MV-4-11 (cell line): ENCODE measurements at places on chromosomes 4 and X.

GRCh38 chr4:138894011-138894410 is 121.6 kb upstream of the NOCT start:
- no peak for DNase-seq

- no peak for DNase-seq
Observed at GRCh38 chrX:148691456-148691855, 191.0 kb downstream of the AFF2 start.

GRCh38 chr4:2831611-2832308 is 11.9 kb upstream of the ADD1 start:
- DNase-seq = no peak

DNA sequence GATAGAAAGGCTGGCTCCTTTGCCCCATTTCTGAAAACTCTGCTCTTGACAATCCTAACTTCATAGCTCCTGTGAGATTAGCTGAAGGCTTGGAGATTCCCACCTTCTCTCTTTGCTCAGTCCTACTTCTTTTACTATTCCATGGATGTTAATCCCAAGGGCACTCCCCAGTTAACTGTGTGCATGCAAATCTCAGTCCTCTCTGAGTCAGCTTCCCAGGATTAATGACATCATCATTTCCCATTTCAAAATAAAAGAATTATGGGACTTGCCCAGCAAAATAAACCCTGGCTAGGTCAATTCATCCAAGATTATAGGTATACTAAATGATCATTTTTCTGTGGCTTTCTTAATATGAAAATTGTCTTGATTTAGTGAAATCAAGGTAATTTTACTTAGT is 328.6 kb upstream of the NR3C2 start:
- no peak for DNase-seq

- DNase-seq = peak; percentile 5
Observed at GRCh38 chr4:102338405-102338804, 6.9 kb downstream of the SLC39A8 start.

GRCh38 chr4:125483278-125483677 is 168.5 kb downstream of the FAT4 start:
- no peak for DNase-seq

- no peak for DNase-seq
Observed at GRCh38 chr4:145734576-145735346, 54.8 kb downstream of the C4orf51 start.

GRCh38 chr4:115365185-115365584 is 251.8 kb upstream of the NDST4 start:
- no peak for DNase-seq

- no peak for DNase-seq
Observed at GRCh38 chrX:19702856-19703255, 184.5 kb downstream of the SH3KBP1 start.

GRCh38 chrX:69196666-69197065 is 31.4 kb upstream of the PJA1 start:
- no peak for DNase-seq

- DNase-seq = no peak
Observed at GRCh38 chr4:38113132-38113531, 152.9 kb downstream of the PTTG2 start.

DNA sequence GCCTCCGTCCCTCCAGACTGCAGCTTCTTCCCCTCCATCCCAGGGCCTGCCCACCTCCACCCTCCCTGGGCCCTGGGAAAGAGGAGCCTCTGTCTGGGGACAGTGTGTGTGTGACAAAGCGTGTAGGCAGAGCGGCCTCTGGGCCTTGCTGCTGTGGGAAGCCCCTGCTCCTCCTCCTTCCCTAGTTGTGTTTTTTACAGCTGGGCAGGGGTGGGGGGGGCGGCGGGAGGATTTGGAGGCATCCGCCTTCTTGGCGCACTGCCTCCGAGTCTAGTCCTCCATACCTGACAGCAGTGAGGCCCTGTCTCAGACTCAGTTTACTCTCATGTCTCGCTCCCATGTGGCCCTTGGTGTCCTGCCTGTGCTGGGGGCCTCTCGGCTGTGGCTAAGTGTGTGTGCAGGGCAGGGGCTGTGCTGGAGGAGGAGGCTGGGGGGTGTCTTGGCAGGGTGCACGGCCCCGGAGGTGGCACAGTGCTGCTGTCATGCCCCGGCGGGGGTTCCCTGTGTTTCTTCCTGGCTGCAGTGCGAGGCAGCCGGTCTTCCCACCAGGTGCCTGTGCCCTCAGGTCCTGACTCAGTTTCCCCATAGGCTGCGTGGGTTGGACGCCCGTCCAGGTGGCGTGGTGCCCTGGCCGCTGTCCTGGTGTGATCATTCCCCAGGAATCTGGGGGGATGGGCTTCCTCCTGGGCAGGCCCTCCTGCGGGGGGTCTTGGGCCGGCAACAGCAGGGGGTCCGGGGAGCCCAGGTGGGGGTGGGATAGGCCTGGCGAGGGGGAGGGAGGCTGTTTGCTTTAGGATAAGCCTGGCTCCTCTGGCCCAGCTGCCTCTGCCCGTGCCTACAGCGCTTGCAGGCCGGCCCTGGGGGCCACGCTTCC is 7.0 kb downstream of the FGFRL1 start:
- DNase-seq = no peak

DNA sequence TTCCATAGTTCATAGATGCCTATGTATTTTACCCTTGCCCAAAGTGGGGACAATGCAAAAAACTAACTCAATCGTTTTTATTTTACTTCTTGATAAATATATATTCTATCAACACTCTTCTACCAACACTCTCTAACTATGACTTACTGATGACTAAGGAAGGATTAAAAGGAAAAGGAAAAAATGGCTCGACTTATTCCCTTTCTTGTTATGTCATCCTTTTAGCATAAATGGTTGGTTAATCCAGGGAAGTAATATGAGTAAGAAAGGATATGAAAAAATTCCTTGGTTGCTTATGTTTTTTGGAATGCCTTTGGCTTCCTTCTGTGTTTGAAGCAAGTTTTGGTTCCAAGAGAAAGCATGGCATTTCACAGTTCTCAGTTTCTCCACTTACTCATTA is 1087.1 kb downstream of the C4orf33 start:
- DNase-seq = no peak

GRCh38 chr4:185142564-185142911 is 528 bp upstream of the SLC25A4 start:
- no peak for DNase-seq

GRCh38 chr4:107863850-107864371 is 39.2 kb downstream of the SGMS2 start:
- no peak for DNase-seq

DNA sequence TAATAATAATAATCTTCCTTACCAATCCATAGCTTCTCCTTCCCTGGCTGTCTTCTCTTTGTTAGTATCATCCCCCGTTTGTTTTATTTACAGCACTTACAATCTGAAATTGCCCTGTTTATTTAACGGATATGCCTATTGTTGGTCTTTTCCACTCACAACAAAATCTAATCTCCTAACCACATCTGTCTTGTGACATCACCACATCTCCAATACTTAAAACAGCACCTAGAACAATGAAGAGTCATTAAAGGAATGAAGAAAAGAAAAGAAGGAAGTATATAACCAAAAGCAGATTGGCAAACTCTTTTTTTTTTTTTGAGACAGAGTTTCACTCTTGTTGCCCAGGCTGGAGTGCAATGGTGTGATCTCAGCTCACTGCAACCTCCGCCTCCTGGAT is 38.7 kb upstream of the JADE1 start:
- DNase-seq = peak; percentile 77

DNA sequence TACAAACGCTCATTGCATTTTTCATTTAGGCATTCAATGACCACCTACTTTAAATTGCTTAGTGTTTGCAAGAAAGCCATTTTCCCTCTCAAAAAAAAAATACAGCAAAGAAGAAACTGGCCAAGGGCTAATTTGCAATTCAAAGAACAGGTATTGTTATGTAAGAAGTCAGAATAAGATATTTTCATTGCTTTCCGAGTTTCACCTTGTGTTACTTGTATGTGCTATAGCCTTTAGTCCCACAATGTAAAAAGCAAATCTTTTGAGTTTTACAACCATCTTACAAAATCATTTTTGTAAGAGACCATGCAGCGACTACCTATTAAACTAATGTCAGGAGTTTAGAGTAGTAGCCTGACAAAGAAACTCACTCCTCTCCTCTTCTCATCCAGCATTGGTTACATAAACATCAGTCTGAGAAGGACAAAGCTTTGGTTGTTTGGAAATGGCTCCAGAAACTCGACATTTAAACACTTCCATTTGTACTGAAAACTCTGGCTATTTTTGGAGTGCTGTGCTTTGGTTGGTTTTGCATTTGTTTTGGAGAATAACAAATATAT is 15.3 kb downstream of the TENM3 start:
- DNase-seq = no peak

- peak; percentile 86 for DNase-seq
Observed at GRCh38 chr4:121255986-121256750, 92.0 kb upstream of the TNIP3 start.

DNA sequence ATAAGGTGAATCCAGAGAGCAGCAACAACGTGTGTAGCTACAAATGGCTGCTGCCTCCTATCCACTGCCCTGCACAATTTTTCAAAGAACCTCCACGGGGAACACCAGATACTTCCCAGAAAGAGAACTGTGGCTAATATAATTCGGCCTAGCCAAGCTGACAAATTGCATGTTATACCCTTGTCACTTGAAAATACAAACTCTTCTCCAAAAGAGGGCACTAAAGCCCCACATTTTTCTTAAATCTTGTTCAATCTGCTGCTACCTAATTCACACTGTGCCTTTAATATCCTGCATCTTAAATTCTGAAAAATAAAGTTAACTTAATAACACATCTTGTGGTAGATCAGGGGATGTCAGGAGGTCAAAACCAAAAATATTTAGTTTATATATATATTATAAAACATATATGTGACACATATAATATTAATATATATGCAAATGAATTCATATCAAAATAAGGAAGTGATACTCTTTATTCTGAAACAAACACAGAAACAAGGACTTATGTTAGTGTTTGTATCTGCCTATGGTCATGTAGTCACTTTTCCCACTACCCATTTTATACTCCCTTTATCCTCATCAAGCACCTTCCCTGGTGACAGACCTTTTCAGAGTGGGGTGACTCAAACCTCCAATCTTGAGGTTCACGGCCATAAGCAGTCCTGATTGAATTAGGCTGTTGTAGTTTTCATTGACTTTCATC is 24.1 kb downstream of the CT45A1 start:
- no peak for DNase-seq

DNA sequence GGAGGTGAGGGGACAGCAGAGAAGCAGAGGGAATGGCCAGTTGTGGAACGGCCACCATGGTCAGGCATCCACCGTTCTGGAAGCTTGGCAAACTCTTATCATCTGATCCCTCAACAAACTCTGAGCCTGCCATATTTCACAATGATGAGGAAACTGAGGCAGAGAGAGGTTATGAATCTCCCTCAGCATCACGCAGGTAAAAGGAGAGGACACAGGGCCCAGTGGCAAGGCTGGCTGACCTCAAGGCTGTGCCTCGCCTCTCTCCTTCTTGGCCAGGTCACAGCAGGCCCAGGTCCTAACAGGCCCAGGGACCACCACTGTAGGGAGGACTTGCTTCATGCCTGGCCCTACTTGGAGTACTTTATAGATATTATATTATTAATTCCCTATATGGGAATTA is 242.8 kb downstream of the EVC2 start:
- no peak for DNase-seq

DNA sequence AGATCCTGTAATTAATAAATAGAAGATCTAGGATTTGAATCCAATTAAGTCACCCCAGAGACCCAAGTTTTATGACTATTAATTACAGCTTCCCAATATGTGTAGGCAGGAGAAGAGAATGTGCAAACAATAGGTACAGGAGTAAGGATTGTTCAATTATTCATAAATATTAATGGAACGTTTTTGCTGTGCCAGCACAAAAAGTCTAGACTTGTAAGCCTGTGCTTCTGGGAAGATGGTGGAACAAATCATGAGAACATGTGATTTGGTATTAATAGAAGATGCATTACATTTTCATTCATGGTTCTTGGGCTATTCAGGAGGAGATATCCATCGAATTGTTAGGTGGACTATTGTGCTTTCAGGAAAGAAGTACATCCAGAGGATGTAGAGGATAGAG is 1240.9 kb downstream of the STIM2 start:
- DNase-seq = no peak

GRCh38 chr4:137610960-137611359 is 78.7 kb upstream of the PCDH18 start:
- DNase-seq = no peak

DNA sequence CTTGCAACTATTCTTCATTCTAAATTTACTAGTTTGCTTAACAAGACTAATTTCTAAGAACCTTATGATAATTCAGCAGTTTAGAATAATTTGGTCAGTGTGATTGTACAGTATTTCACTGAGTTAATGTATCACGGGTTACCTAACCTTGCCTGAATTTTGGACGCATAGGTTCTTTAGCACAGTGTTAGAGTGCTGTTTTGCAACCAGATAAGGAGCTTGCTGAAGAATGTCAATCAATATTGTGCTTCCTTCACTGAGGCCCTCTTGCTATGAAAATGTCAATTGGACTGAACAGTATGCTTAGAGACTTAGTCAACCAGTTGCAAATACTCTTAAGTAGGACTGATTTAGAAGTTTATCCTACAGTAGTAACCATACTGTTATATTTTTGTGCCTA is 19.6 kb downstream of the VAMP7 start:
- no peak for DNase-seq

DNA sequence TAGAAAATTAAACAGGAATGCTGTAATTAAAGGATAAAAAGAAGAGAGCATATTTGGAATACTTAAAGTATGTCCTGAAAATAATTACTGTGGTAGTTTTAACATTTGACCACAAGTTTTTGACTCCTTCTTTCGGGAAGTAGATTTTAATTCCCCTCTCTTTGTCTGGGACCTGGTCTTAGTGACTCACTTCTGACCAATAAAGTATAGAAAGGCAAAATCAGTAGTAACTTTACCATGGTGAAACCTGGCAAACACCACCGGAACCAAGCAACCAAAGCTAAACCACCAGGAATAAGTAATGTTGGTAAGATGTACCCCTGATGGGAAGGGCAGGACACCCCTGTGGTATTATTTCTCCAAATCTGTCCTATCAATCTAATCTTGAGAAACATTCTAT is 314.8 kb downstream of the PDHA2 start:
- no peak for DNase-seq

- no peak for DNase-seq
Observed at GRCh38 chr4:110626532-110627153, 3.8 kb upstream of the PITX2 start.

DNA sequence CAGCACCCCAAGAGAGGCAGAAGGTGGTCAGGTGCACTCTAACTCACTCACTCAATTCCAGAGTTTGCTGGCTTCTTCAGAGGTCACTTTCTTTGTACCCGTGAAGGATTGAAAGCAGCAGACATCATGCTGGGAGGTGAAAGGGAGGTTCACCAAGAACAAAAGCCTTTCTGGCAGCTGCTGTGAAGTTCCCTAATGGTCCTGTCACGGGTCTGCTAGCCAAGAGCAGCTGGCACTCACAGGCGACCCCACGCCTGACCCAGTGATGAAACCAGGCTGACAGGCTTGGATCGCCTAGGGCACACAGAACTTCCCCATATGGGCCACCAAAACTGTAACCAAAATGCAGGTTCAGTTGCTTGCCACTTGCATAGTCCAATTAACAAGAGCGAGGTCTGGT is 11.8 kb downstream of the NUDT11 start:
- DNase-seq = no peak

- DNase-seq = no peak
Observed at GRCh38 chr4:85474356-85474755, 594 bp upstream of the ARHGAP24 start.

GRCh38 chr4:147942729-147943128 is 210.8 kb downstream of the ARHGAP10 start:
- DNase-seq = no peak
